ENCODE measurements at places on chromosomes 11 and 22.

DNA sequence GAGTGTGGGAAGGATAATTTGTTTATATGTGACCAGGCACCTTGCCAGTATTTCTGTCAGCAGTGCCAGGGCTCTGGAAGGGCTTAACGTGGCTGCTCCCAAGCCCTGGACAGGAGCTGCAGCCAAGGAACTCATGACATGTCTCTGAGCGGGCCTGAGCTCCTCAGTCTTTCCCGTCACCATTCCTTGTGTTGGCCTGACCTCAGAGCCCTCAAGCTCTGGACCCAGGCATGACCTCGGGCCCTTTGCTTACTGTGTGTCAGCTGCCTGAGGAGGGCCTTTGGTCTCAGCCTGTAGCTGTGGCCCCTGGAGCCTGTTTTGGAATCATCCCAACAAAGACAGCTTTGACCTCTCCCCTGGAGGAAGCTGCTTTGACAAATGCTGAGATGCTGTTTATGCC is 264.1 kb upstream of the PLET1 start:
- no peak for DNase-seq

GRCh38 chr11:76248210-76248609 is 41.9 kb upstream of the WNT11 start:
- DNase-seq: no peak

- DNase-seq: no peak
These were observed 60.3 kb downstream of the NECTIN1 start for GRCh38 chr11:119668676-119669075.

DNA sequence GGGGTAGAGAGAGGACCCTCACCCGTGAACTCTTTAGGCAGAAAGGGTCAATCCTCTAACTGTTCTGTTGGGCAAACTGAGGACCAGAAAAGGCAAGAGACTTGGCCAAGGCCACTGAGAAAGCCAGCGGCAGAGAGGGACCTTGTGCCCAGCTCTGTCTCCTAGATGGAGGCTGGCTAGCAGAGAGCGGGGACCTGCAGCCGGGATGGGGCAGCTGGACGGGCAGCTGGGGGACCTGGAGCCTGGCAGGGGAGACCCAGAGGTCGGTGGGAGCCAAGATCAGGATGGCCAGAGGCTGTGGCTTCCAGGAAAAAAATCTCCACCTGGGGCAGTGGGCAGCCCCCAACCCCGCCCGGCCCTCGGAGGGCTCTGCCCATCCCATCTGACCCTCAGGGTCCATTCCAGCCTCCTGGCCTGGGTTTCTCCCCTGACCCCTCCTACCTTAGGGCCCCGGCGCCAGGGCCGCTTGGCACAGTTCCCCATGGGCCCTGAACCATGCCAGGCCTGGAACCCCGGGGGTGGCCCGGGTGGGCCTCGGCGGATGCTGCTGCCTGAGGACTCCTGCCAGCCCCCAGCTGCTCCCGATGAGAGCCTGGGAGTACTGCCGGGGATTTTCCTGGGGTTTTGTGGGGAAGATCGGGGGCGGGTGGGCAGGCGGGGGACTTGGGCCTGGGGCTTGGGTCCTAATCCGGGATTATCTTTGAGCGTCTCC is at the start of gene CABP2:
TSS of gene CABP2 (minus strand) at position 603 of the 712 bp plus-strand sequence. CDS start at position 483, 120 bp downstream.
- no peak for DNase-seq

DNA sequence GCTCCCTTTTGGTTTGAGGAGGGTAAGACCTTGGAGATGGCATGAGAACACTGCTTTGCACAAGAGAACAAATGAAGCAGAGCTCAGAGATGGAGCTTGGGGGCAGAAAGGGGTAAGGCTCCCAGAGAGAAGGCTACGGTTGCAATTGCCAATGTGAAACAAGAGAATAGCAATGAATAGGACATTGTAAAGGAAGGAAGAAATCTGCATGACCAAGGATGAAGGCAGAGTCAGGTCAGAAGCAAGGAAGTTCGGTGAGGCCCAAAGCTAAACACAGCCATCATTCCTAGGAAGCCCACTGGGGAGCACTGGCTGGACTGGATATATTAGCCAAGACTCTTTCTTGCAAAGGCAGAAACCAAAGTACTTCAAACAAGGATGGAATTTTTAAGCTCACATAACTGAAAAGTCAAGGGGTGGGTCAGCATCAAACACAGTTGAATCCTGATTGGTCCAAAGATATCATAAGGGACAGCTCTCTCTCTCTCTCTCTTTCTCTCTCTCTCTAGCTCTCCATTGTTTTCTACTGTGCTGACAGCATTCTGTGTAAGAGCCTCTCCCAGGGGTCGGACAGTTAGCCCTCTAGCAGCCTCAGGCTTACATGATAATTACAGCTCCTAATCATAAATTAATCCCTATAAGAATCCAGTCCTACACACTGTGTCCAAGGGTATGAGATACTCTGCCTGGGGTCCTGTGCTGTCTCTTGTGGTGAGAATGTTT is 484.3 kb downstream of the SOX6 start:
- DNase-seq: no peak

DNA sequence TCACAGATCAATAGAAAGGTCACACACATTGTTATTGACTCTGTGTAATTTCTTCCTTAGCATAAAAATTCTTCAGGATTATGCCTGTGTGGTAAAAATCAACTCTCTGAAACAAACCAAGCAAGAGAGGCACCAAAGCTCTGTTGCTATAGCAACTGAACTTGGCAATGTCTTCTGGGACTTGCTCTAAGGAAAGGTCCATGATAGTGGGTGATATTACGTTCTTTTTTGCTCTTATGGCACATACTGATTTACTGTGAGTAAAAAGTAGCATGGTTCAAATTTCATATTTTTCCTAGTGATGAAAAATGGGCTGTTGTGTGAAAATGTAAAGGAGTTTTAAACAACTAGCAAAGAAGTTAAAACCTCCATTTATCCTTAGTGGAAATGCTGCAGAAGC is 66.4 kb downstream of the SVIP start:
- DNase-seq: no peak

GRCh38 chr11:133968300-133968699 is 11.5 kb upstream of the IGSF9B start:
- no peak for DNase-seq

GRCh38 chr11:35288309-35288708 is 131.0 kb downstream of the SLC1A2 start:
- no peak for DNase-seq

GRCh38 chr11:12402025-12402424 is 24.7 kb downstream of the PARVA start:
- DNase-seq: no peak

GRCh38 chr22:25027959-25028840 is 75.7 kb downstream of the KIAA1671 start:
- DNase-seq: peak; percentile 49

DNA sequence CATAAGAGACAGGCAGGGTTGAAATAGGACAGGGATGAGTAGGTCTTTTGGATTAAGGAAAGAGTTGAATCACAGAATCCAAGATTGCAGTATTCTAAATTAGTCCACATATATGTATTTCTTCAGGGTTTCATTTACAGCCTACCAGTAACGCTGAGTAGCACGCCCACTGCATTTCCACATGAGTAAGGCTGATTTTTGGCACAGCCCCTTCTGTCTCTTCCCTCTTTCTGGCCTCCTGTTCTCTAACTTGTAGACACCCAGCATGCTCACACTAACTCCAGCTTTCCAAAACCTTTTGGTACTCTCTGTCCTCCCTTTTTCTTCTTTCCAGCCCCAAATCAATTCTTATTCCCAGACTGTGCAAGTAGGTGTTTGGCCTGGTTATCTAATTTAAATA is 3.7 kb upstream of the SIK2 start:
- peak; percentile 40 for DNase-seq

GRCh38 chr11:45147891-45148675 is 1.6 kb downstream of the PRDM11 start:
- no peak for DNase-seq

GRCh38 chr11:29173660-29174062 is 843.2 kb downstream of the KCNA4 start:
- DNase-seq: no peak

DNA sequence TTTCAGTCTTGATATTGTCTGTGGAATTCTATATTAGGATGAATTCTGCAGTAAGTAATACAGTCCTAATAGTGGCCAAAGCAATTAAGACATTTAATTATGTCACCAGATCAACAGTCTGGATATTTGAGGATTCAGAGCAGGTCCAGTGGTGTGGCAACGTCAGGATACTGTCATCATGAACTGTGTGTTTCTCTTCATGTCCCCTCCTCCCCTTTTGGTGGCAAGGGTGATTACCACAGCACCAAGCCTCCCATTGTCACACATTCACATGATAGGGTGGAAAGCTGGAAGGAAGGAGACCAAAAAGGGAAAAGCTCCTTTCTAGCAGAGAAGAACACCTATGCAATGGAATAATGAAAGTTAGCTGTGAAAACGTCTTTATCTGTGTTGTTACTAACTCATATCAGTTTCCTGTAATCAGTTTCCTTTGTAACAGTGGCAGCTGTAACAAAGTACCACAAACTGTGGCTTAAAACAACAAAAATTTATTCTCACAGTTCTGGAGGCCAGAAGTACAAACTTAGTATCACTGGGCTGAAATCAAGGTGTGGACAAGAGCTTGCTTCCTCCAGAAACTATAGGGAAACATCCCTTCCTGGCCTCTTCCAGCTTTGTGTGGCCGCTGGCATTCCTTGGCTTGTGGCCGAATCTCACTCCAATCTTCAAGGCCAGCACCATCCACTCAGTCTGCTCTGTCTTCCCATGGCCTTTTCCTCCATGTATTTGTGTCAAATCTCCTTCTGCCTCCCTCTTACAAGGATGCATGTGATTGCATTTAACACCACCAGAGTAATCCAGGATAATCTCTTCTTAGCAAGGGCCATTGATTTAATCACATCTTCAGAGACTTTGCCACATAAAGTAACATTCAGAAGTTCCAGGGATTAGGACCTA is 6.5 kb upstream of the RBM14 start:
- no peak for DNase-seq

DNA sequence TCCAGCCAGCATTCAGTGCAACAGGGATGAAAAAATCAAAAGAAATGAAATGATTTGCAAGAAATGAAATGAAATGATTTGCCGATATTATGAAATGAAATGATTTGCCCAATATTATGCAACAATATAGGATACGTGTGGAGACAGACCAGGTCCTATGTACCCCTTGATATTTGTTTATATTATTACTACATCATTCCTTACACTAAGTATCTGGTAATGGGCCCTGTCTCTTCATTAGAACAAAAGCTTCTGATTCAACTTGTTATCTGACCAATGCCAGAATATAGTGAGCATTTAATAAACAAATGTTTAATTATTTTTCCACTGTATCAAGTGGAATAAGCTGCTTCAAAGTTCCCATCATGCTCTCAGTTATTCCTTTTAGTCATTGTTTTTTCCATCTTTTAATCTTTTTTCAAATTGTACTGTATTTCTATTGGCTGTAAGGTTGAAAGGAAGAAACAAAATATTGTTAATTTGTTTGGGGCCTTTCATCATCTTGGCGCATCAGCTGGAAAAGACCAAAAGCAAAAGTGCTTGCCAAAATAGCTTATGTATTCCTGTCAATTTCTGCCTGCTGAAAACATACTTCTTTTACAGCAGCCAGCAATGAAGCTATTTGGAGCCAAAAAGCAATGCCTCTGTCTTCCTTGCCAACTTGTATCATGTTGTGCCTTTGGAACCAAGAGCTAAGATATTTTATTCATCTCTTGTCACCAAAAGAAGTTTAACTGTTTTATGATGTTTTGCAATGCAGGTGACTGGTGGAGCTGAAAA is 2314.9 kb downstream of the LRRC4C start:
- DNase-seq: no peak

- no peak for DNase-seq
These were observed 3.1 kb downstream of the APBB1 start for GRCh38 chr11:6415797-6416196.

GRCh38 chr11:60743058-60743457 is 13.6 kb upstream of the MS4A15 start:
- no peak for DNase-seq

GRCh38 chr11:102469196-102469821 is 16.7 kb upstream of the TMEM123 start:
- DNase-seq: peak; percentile 40

- DNase-seq: no peak
These were observed 68.3 kb downstream of the C11orf58 start for GRCh38 chr11:16806791-16807190.

GRCh38 chr11:86473991-86474833 is 99.5 kb downstream of the CCDC81 start:
- no peak for DNase-seq

GRCh38 chr11:95671768-95672167 is 117.8 kb downstream of the FAM76B start:
- DNase-seq: no peak

GRCh38 chr11:60982184-60982583 is 10.7 kb downstream of the CD6 start:
- DNase-seq: no peak

DNA sequence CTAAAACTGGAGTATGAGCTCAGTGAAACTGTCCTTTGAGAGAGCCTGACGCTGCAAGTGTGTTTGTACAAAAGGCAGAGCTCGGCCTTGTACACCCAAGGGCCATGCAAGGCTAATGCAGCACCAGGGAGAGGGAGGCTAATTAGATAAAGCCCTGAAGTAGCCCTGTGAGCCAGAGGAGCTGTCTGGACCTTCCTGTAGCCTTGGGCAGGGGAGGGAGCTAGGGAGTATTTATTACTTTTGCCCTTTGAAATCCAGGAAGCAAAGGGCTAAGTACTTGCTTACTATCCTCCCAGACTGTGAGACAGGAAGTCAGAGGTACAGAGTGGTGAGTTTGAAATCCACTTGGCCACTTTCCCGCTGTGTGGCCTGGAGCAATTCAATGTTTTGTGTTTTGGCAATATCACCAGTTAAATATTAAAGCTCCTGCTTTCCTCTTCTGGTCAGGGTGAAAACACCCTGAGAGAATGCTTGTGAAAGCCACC is 10.2 kb upstream of the LDHA start:
- DNase-seq: peak; percentile 78

GRCh38 chr11:133515107-133515506 is 17.2 kb downstream of the OPCML start:
- DNase-seq: no peak

DNA sequence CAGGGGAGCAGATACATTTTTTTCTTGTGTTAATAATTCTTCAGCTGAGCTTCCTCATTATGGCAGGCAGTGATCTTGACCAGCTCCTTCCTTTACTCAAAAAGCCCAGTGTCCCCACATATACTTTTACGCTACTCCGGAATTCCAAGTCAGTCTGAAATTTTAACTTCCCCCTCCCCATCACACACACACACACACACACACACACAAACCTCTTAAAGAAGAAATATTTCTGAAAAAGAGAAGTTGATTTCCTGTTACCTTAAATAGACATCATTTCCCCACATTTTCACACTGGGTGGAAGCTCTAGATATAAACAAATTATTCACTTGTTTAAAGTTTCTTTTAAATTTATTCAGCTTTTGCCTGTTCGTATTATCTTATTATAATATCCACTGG is 113.9 kb downstream of the DBX1 start:
- no peak for DNase-seq

GRCh38 chr11:114787126-114787525 is 108.8 kb downstream of the NXPE2 start:
- DNase-seq: no peak

GRCh38 chr11:96642583-96642982 is 252.8 kb downstream of the JRKL start:
- no peak for DNase-seq

GRCh38 chr11:78009062-78009461 is 14.0 kb downstream of the KCTD14 start:
- DNase-seq: no peak

GRCh38 chr11:23023319-23023718 is 163.0 kb upstream of the CCDC179 start:
- DNase-seq: no peak

- no peak for DNase-seq
These were observed 1.6 kb upstream of the WT1 start for GRCh38 chr11:32436751-32437494.
